AG09319 (cell line): ENCODE measurements at places on chromosomes 16 and 17.

DNA sequence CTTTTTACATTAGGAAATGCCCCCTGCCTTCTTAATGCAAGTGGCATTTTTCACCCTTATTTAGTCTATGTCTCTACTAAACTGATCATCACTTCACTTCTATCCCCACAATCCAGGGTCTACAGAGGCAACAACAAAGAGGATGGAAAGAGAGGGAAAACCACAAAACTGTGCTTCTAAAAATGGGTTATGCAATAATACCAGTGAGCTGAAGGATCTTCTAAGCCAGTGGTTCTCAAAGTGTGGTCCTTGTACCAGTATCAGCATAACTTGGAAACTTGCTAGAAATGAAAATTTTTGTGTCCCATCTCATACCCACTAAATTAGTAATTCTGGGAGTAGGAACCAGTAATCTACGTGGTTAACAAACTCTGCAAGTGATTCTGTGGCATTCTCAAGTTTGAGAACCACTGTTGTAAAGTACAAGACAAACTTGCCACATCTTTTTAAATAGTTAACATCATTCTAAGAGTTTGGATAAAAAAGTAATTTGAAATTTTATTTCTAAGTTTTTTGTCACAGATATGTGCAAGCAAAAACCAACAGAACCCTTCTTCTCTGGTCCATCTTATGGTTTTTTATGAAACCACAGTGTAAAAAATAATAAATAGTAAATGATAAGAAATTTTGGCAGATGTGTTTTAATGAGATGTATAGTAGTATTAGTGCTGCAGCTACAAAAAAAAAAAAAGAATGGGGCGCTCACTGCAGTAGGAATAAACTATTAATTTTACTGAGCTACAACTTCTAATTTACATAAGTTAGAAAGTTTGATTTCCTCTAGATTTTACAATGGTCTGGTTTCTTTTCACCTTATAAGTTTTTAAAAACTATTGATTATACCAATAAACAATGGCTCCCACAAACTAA is 16.2 kb downstream of the CDC27 start:
- DNase-seq, result no peak

DNA sequence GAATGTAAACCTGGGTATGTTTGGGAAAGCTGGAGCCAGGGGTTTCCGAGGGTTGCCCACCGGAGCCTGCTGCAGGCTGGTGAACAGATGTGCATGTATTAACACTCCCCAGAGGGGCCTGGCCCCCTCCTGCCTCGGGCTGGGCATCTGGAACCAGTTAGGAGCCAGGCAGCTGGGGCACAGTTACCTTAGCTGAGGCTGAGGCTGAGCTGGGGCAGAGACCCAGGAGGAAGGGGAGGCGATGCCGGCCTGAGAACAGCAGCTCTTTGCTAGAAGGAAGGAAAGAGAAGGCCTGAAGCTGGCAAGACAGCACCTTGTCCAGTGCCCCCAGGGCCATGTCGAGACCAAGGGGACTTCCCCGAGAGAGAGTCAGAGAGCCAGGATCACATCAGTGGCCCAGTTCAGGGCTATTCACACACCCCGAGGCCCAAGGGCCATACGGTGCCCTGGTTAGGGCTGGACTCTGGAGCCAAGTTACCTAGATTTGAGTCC is 65.8 kb downstream of the RMI2 start:
- no peak for DNase-seq

GRCh38 chr16:30691907-30692306 is 7.1 kb upstream of the SRCAP start:
- no peak for DNase-seq

DNA sequence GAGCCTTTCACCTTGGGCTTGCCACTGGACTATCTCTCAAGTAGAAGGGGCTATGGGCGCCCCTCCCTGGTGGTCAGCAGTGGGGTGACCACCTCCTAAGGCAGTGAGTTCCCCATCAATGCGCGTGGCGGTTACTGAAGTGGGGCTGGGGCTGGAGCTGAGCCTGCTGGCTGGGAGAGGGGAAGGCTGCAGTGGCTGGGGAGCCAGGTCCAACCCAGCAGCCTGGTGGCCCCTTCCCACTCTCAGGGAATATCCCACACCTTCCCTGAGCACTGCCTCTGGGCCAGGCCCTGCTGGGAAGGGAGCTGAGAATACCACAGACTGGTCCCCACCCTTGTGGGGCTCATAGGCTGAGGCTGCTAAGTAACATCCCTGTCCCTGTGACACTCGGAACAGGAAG is 19.8 kb upstream of the MPRIP start:
- DNase-seq, result no peak

DNA sequence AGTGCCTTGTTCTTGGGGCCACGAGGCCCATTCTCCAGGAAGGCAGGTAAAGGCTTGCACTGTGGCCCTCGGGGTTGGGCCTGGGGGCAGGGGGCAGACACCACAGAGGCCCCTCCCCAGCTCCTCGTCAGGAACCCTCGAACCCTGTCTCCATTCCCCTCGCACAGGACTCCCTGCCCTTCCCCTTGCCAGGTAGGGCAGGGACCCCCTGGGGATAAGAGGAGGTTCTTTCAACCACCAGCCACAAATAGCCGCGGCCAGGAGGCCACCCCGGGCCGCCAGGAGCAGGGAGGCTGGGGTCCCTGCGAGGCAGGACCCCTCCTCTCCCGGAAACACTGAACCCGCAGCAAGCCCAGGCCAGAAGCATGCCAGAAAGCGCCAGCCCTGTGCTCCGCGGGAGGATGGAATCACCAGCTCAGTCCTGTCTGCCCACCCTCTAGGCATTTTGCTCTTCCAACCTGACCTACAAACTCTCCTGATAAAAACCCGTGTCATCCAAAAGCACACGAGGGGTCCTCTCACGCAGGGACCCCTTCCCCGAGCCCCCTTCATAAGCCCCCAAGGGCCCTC is 45.6 kb downstream of the SLC47A1 start:
- DNase-seq, result no peak

- no peak for DNase-seq
These were observed 32.8 kb downstream of the MSI2 start for GRCh38 chr17:57289130-57289529.

DNA sequence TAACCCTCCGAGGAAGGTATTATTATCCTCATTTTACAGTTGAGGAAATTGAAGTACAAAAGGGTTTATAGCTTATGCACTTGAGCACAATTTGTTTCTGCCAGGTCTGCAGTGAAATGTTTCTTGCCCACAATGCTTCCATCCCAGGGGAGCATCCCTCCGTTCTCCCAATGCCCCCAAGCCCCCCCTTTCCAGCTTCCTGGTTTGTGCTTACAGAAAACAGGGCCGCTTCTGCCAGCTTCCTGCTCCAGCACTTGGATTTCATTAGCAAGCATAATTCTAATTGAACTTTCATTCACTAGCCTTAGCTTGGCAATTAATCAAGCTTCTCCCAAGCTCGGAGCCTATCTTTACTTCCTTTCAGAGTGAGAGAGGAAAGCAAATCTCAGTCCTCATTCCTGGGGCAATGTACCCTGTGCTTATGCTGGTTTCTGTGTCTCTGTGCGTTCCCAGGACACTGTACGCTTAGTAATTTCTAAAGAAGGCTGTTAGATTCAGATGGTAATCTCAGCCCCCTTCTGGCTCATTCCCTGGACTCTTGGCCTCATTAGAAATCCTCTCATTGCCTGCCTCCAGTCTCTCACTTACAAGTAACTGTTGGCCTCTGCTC is 141.6 kb downstream of the HS3ST2 start:
- DNase-seq, result no peak

DNA sequence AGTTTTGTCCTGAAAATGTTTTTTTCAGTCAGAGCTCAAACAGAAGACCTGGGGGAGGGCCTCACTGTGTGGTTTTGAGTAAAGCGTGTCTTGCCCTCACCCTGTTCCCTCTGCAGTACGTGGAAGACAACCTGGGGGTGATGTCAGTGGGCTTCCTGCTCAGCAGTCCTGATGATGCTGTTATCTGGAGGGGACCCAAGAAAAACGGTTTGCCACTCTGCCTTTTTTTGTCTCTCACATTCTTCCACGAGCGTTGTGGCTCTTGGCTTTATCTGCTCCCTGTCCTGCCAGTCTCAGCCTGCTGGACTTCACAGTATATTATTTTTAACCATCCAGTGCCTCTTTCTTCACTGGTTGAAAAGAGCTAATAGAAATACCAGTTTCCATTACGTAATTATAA is 12.9 kb downstream of the NUBP1 start:
- DNase-seq, result no peak

- DNase-seq, result peak; percentile 76
These were observed 42.5 kb downstream of the GOSR1 start for GRCh38 chr17:30519707-30520106.

DNA sequence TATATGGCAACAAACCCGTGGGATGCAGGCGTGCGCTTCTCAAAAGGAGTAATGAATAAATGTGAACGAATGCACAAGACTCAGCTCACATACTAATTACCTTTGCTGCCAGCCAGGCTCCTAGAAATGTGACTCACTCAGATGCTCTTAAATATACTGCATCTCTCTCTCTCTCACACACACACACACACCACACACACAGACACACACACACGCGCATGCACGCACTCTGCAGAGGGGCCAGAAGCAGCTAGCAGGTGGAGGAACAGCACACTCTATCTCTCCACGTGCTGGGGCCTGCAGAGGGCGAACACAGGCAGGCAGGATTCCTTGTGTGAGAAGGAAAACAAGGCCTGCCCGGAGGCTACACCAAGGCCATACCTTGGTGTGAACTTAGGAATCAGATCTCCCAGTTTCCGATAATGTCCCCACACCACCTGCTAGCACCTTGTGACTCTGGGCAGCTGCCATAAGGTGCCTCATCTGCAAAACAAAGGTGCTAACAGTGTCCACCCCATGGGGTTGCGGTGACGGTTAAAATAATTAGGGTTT is 5.3 kb downstream of the GPRC5B start:
- DNase-seq, result no peak

DNA sequence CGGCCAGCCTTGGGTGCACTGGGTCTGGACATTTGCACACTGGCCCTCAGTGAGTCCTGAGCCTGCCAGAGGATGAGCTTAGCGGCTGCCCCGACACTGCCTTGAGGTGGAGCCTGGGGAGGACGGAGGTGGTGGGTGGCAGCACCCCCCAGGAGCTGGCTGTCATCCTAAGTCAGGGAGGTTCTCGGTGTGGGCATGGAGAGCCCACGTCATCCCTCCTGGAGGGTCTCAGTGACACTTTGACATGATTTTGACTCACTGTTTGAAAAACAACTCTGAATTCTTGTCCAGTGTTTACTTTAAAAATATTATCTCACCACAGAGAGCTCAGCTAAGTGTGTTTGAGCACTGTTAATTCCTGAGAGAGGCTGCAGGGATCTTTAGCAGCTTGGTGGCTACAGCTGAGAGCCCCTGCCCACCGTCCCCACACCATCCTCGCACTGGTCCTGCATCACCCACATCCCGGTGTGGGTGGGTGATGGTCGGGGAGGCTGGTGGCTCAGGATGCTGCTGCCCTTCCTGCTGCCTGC is 63.1 kb downstream of the BANP start:
- no peak for DNase-seq

DNA sequence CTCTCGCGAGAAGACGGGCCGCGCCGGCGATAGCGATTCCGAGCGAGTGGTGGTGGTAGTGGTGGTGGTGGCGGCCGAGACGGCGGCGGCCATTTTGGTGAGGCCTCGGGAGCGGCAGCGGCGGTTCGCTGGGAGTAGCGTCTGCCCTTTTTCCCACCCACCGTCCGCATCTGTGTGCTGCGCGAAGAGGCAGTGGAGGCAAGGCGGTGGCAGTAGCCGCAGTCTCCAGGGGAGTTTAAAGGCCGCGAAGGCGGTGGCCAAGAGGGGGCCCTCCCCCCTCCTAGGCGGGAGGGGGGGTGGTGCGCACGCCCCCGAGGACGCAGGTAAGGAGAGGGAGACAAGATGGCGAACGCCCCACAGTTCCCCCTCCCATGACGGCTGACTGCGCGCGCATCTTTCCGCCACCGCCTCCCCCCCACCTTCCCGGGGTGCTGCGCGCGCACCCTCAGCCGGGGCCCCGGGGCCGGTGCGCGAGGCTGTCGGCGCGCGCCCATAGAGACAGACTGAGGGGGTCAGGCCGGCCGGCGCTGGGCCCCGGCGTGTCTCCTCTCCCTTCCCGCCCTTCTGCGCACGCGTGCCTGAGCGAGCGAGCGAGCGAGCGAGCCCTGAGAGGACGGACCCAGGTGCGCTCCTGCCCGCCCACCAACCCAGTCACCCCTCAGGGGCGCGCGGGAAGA is 694 bp upstream of the SRCAP start:
- peak; percentile 94 for DNase-seq

- no peak for DNase-seq
These were observed 96.5 kb upstream of the NLRP1 start for GRCh38 chr17:5680766-5681165.

- peak; percentile 57 for DNase-seq
These were observed 61.4 kb upstream of the TBX2 start for GRCh38 chr17:61338000-61338798.

- DNase-seq, result no peak
These were observed 5.6 kb downstream of the SLC38A8 start for GRCh38 chr16:84036982-84037425.

DNA sequence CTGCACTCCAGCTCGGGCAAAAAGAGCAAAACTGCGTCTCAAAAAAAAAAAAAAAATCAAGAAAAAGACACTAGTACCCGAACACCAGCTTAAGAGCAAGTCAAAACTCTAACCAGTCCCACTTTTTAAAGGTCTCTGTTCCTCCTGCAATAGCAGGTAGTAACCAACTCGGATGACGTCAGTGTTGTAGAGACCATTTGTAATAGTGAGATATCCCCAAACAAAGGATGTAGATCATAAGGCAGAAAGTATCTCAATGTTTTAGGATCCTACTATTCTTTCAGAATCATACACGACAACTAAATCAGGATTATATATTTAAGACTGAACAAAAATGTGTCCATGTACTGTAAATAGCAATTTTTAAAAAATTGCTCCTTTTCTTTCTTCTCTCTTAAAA is 2.4 kb downstream of the JPT1 start:
- DNase-seq, result no peak

DNA sequence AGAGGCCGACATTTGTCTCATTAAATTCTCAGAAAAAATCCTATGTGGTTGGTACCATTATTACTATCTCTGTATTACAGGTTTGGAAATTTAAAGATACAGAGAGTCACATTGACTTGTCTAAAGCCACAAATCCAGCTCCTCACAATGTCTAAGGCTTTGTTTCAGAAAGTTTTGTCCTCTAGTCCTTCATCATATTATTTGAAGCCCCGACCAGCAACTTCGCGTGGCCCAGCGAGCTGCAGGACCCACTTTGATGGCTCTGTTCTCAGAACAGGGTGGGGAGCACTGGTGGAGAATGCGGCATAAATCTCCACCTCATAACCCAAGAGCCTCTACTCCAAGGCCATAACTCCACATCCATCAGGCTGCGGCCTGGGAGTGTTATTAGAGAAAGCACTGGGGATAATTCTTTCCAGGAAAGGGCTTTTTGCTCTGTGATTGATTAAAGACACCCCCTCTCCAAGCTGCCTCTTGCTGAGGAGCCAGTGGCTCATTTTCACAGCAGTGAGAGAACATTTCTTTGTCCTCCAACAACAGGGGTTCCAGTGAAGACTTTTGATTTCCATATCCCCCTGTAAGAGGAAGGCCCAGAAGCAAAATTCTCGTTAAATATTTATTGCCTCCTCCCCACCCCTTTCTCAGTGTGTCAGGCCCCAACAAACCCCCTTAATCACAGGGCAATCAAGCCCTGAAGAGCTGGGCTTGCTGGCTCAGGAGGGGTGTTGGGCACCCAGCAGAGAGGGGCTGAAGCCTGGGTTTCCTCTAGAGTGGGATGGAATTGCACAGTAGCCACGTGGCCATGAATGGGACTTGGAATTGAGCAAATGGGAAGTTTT is 113.7 kb upstream of the CDH11 start:
- no peak for DNase-seq
